Stimulated activated CD8-positive, alpha-beta memory T cell treated with anti-CD3 and anti-CD28 coated beads, Interleukin-4, amount 100 ng/mL, for 1 hour (primary cell): ENCODE measurements at places on chromosomes 11 and 22.

DNA sequence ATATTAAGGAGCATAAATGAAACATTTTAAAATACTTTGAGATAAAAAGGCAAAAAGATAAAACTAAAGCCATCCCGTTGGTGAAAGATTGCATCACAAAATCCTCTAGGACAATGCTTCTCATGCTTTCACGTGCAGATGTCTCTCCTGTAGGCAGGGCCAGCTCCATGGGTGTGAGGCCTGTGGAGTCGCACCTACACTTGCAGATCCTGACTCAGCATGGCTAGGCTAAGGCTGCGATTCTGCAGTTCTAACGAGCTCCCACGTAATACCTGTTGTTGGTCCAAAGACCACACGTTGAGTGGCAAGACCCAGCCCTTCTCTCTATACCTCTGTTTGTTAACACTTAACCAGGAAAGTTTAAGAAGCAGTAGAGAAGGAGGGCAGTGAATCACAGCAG lies 62.1 kb upstream of the CAPRIN1 start:
- no peak for DNase-seq

GRCh38 chr22:44217346-44217745 lies 36.6 kb downstream of the PARVG start:
- DNase-seq = no peak

DNA sequence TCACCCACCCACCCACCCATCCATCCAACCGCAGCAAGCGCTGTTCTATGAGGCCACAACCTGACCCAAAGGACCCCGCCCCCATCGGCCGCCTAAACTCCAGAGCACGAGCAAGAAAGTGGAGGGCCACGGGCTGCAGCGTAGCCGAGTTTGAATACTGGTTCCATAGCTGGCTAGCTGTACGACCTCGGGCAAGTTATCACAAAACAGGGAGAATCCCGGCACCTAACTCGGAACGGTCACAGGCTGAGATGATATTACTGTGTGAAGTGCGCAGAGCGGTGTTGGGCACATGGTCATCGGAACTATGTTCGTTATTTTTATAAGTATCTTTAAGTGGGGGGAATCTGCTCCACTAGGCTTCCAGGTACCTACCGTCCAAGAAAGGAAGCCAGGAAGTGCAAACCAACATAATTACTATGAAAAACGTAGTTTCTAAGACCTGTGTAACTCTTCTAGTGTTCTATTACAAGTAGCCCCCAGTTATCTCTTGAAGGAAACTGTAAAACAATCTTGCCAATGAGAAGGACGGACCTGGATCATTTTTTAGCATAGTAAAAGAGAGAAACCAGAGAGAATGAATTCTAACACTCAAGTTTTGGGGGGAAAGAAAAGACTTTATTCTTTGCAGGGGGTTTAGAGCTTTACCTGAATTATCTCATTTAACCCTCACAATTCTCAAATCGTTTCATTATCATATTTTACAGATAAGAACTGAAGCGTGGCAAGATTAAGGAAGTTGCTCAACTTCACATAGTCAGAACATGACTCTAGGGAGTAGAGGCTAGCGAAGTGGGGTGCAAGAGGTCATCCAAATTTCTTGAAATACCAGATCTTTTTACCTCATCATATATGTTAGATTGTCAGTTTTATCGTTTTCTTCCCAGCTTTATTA lies 663 bp upstream of the BUD13 start:
- DNase-seq = no peak

DNA sequence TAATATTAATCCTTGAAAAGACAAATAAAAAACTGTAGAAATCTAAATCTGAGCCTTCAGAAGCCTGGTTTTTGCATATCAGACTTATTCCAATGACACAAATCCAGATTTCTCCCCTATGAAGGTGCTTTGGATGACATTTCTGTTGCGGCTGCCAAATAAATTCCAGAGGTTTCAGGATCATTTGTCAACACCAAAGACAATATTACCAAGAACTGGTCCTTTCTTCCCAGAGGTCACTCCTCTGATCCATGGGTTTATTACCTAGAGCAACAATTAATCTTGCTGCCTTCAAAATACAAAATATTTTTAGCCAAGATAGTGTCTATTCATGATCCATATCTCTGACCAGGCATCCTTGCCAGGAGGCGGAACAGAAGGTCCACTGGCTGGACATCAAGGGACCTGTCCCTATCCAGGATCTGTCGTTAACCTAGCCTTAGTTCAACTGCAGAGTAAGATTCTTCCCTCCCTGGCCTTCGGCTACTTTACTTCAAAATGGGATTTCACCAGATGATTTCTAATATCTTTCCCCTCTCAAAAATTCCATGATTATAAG lies 4.9 kb downstream of the CADM1 start:
- DNase-seq = no peak

DNA sequence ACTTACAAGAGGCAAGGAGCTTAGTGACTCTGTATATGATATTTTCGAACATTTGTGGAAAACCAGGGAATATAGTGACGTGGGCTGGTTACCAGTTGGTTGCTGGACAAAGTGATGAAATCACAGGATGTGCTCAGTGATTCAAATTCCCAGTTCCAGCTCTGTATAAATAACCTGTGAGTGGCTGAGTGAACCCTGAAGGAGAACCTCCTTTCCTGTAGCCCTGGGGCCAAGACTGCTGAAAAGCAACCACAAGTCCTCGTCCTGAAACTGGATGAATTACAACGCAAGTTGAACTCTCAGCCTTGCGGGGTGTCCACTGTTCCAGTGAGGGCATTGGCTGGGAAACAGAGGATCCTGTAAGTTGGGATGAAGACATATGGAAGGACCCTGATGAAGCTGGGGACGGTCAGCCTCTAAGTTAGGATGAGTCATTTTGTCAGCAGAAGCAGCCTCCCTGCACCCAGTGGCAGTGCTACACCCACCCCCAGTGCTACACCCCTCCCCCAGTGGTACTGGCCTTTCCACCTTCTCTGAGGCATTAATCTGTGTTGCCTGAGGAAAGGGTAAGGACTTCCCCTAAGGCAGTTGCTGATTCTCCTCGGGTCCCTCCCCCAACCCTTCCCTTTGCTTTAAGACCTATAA lies 22.0 kb upstream of the CD81 start:
- DNase-seq = no peak

DNA sequence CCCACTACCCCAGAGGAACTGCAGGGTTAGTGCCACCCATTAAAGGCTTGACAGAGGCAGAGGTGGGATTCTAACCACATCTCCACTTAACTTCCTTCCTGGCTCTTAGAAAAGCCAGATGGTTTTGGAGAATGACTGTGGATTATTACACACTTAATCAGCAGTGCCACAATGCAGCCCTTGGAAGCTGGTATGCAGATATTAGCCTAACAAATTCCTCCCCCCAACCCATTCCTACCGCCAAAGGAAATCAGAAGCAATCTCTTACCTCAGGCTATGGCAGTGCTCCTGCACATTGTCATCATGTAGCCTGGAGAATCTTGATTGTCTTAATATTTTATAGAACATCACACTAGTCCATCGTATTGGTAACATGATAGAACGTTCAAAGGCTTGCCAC lies 23.2 kb upstream of the NRGN start:
- no peak for DNase-seq

- DNase-seq = no peak
Observed at GRCh38 chr22:36463783-36464184, 17.7 kb downstream of the TXN2 start.

DNA sequence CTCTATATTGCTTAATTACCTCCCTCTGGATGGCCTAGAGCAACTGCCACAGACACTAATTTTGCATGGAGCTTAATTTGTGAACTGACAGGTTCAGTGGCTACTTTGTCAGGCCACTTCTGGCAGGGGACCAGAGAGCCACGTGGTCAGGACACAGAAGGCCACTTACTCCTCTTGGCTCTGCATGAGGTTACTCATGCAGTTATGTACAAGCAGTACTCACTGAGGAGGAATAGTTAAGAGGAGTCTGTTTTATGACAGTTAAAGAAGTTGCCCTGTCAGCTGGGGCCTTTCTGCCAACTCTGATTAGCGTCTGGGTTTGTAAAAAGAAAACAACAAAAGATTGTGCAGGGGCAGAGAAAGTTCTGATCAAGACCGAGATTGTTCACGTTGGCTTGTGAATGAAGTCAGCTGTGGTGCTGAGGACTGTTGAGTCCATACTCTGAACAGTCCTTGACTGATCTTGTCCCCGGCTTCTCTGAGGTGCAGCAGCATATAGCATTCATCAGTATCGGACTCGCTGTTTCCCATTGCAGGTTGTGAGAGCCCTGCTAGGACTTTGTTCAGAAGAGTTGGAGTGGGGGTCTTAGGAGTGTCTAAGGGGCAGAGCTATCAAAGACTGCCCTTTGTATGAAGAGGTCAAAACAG lies 41.4 kb downstream of the PPFIBP2 start:
- DNase-seq = no peak

- no peak for DNase-seq
Observed at GRCh38 chr22:26453812-26454500, 24.9 kb downstream of the ASPHD2 start.

DNA sequence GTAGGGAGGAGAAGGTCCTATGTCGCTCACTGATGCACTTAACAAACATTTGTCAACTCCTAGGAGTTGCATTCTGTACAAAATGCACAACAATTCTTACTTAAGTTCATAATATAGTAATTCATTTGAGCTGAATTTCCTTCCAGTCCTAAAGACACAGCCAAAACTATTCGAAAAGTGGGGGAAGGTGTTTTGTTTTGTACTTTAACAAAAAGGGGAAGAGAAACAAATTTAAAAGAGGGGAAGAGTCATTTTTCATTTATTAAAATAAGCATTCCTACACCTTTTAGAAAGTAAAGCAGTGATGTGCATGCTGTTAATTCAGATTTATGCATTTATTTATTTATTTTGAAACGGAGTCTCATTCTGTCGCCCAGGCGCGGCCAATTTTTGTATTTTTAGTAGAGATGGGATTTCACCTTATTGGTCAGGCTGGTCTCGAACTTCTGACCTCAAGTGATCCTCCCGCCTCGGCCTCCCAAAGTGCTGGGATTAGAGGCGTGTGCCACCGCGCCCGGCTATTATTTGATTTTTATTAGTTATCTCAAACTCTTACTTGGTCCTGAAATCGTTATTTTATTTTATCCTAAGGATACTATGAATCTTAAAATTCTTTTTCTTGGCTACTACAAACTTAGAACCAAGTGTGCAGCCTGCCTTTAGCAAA lies 1.1 kb upstream of the FANCF start:
- DNase-seq = no peak

DNA sequence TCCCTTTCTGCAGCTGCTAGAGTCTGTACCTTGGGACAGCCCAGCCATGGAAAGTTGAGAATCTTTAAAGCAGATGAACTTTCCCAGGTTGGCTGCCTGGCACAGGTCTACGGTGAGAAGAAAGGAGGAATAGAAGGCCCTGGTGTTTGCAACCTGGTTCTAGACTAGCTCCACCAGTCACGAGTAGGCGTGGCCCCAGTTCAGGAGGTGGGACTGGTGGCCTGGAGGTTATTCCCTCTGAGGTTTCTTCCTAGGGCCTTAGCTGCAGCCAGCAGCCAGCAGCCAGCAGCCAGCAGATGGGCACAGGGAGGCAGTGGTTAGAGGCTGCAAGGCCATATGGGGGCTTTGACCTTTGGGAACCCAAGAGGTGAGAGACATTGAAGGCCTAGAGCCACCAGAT lies 40.9 kb downstream of the PRDM11 start:
- DNase-seq = no peak

DNA sequence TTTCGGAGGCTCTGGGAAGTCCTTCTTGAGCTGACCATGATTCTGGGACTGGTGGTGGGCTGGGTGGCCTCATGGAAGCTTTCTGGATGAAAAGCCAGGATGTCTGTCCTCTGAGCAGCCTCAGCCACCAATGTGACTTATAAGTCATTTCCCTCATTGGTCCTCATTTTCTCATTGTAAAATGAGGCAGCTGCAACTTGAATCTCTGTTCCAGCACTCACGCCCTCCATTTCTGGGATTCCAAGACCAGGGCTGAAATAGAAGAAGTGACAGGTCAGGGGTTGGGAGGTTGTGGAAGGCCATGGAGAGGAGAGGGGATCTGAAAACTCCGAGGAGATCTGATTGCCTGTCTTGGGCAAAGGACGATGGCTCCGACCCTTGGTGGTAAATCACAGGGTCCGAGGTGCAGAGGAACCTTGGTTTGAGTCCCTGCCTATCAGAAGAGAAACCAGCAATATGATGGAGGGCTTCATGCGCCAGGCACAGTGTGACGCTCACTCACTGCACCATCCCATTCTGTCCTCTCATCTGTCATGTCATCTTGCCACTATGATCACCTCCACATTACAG lies 38.3 kb downstream of the TSPAN18 start:
- no peak for DNase-seq

- DNase-seq = no peak
Observed at GRCh38 chr11:3962406-3962840, 107.0 kb downstream of the STIM1 start.
